Caco-2 (cell line): ENCODE measurements at places on chromosomes 7 and 10. TPM values are rescaled to one million over a fixed set of nuclear protein-coding genes. Genes with fewer than 3 reads are reported as not detected.

Gene VWA2
- 1.2 and 1.3 TPM in 2 replicates for total RNA-seq

Gene ITGA8
- not detected in 2 replicates for total RNA-seq

Gene PHKG1
- 1.1 and 1.6 TPM in 2 replicates for total RNA-seq

Gene ATOH7
- 0.21 and 0.54 TPM in 2 replicates for total RNA-seq

Gene SAP25
- 1.9 and 2.0 TPM in 2 replicates for total RNA-seq

Gene RELN
- total RNA-seq = 3.3 and 4.3 TPM in 2 replicates

Gene ITPRIP
- total RNA-seq = 3.1 and 3.4 TPM in 2 replicates

Gene SHH
- 4.7 and 6.2 TPM in 2 replicates for total RNA-seq
